ENCODE measurements at places on chromosomes 2 and 18.

DNA sequence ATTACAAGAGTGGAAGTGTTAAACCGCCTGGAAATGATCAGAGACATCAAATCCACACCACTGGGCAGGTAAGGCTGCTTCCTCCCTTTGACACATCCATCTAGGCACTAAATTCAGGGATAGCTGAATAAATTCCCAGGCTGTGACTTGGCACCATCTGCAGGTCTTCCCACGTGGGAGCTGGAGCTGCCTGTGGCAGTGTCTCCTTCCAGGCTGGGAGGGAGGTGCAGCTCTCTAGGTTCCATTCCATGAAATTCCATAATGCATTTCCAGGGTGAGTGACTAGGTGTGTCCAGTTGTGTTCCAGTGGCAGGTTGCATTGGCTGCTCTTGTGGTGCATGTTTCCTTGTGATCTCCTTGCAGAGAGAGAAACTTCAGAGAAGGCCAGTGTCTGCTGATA lies 188.9 kb upstream of the CXCR4 start:
- no peak for DNase-seq

- DNase-seq, result no peak
These were observed 2.1 kb upstream of the HES6 start for GRCh38 chr2:238241970-238242369.

GRCh38 chr2:101873543-101873942 lies 118.2 kb upstream of the IL1R2 start:
- DNase-seq, result no peak

- peak; percentile 63 for DNase-seq
These were observed 35.4 kb downstream of the MYL12B start for GRCh38 chr18:3297025-3297984.

DNA sequence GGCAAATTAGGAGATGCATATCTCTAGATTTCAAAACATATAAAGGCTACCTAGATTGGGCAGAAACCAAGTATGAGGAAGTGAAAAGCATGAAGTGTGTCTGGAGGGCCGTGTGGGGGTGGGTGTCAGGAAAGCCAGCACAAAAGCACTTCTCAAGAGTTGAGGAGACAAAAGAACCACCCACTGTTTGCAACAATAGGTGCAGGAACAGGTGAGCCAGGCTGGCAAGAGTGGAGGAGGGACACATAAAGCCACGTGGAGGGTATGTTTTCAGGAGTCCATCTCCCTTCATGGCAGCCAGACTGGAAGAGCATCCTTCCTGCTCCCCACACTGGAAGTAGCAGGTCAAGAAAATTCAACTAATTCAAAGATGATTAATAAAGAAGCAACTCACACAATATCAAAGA lies 96.4 kb downstream of the CERS6 start:
- no peak for DNase-seq

GRCh38 chr2:178529194-178529593 lies 48.9 kb downstream of the PLEKHA3 start:
- no peak for DNase-seq

- no peak for DNase-seq
These were observed 47.3 kb upstream of the SERPINE2 start for GRCh38 chr2:224086226-224086914.

DNA sequence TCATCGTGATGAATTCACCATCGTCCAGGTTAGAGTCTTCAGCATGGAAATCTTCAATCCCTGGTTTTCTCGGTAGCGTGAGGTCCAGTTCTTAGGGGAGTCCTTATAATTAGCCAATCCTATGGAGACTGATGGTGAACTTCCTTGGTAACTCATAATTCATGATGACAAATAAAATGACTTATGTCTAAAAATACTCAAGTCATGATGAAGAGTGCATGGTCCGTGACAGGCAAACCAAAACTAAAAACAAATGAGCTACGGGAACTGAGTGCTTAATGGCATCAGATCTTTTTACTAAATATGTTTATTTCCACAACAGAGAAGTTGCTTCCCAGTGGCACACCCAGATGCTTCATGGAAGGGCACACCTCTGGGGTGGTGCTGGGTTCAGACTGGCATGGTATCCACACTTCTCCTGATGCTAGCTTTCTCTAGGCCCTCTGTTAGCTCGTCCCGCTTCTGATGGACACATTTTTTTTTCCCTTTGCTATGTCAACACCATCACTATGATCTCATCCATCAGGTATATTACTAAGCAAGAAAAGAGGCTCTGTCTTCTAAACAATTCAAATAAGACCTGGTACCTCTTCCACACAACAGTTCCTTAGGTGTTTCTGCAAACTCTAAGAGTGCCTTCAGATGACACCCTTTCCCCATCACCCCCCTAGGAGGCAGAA lies 92.8 kb upstream of the NEDD4L start:
- no peak for DNase-seq

GRCh38 chr2:41644936-41645335 lies 402.9 kb upstream of the PKDCC start:
- no peak for DNase-seq

DNA sequence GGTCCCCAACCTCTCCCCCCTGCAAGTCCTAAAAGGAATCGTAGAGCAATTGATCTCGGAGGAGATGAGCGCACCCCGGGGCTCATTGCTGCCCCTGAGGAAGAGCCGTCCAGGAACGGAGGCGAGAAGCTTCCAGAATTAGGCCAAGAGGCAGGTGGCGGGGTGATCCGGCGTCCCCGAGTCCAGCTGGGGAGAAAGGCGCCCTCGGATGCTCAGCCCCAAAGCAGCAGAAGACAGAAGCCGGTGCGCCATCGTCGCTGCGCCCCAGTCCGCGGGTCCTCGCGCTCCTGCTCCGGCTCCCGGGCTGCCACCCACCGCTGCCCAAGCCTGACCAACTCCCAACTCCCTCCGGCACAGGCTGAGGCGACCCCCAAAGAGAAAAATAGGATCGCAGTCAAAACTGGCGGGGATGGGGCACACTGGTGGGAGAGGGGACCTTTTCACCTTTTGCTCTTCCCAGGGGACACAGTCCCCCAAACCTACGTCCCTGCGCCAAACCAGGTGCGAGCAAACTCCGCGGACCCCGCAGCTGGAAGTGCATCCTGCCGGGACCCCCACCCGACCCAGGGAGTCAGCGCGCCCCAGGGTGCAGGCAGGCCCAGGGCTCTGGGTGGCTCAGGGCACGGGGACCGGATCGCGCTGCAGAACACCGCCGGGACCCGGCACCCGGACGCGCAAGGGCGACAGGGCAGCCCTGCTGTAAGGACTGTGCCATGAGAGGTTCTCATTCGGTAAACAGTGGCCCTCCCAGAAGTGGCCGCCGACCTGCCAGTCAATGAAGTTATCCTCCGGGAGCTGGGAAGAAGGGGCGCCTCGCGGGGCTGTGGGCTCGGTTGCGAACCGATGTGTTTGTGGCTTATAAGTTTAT lies 8.4 kb upstream of the MEIS1 start:
- DNase-seq, result no peak

DNA sequence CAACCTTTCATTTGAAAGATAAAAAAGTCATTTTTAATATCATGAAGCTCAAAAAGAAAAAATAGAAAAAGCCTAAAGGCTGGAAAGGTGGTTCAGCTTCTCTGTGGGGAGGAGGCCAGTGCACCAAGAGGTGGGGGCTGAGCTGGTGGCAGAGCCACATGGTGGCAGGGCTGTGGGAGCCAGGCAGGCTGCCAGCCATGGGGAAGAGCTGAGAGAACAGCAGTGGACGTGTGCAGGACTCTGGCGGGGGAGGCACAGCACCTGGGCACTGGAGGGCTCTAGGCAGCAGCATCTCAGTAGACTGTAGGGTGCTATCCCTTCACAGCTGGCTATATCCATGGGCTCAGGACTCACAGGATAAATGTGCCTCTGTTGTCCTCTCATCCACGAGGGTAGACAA lies 47.8 kb downstream of the STK25 start:
- no peak for DNase-seq

DNA sequence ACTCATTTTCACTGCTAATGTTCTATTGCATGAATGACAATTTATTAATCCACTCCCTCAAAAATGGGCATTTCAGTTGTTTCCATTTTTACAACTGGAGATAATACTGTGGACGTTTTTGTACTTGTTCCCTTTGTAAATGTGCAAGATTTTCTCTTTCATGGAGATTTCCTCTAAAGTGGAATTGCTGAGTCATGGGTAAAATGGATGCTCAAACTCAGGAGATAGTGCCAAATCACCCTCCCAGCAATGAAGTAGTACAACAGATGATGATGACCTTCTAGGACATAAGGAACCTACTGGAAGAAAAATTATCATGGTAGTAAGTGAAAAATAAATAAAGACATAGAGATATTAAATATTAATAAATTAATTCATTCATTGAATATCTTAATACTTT lies 460.8 kb upstream of the CHST9 start:
- no peak for DNase-seq

DNA sequence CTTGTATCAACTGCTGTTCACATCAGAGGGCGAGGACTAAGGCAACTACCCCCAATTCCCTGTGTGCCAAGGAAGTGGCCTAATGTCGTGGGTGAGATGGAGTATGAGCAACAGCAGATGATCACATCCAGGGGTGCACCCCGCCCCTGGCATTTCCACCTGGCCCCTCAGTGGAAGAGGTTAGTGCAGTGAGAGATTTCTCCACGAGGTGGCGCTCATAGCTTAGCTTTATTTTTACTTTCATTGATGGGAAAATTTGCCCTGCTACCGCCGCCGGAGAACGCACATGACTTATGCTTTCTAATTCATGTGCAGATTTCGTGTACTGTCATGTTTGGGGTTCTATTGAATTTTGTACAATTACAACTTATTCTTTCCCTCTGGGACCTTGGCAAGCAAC lies 470.6 kb upstream of the MEX3C start:
- peak; percentile 42 for DNase-seq

DNA sequence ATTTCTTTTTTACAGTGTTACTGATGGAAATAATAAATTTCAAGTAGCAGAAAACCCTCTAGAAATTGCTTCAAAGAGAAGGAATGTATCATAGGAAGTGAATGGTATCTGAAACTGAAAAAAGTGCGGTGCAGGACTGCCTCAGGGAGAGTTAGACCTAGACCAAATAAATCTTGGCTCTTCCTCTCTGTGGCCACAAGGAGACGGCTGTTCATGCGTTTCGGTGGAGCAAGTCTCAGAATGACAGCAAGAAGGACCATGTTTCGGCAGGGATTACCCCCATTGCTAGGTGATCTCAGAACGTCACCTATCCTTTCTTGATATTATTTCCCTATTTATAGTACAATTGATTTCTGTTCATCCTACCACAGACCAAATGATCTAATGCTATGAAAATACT lies 522.3 kb downstream of the SOX11 start:
- no peak for DNase-seq

GRCh38 chr2:27298391-27299080 lies 9.7 kb downstream of the UCN start:
- no peak for DNase-seq

DNA sequence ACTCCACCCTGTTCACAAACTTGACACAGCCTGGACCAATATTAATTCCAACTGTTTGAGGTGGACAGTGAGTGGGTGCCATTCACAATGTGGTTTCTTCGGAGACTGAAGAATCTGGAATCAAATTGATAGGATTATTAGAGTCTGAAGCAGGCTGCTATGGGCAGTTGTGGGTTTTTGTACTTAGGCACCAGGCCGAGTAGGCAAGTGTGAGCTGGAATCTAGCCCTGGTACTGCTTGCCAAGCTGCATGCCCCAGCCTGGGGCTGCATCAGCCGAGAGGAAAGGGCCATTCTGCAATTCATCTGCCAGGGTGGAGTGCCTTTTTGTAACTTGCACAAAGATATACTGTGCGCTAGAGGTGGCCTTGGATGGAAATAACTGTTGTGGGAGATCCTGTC lies 654.7 kb upstream of the FANCL start:
- no peak for DNase-seq

GRCh38 chr18:3170441-3171161 lies 49.2 kb downstream of the MYOM1 start:
- DNase-seq, result no peak

DNA sequence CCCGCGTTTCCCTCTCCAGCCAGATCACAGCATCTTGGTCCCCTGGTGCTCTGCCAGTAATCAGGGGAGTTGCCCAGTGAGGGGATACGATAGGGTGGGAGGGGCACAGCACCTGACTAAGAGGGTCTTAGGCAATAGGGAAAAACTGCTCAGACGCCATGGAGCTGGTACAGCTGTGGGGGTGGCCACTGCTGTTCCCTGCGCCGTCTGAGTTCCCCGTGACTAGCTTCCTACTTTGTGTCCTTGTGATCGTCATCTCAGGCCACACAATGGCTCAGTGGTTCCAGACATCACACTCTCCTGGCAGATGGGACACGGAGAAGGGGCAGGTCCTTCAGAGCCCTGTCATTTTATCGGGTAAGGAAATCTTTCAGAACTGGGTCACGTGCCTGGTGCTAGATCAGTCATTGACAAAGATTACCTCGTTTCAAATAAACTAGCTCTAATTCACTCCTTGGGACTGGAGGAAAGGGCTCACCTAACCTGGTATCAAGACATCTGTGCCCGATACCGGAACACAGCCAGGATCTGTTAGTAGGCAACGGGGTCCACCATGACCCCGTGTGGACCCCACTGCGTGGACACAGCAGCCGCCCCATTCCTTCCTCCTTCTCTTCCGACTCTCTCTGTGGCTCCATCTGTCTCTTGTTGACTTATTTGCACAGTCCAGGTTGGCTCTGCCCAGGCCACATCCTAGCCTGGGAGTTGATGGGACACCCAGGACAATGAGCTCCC lies 101.6 kb downstream of the PTGR3 start:
- no peak for DNase-seq

- no peak for DNase-seq
These were observed 273.7 kb upstream of the PIK3C3 start for GRCh38 chr18:41681138-41681880.

DNA sequence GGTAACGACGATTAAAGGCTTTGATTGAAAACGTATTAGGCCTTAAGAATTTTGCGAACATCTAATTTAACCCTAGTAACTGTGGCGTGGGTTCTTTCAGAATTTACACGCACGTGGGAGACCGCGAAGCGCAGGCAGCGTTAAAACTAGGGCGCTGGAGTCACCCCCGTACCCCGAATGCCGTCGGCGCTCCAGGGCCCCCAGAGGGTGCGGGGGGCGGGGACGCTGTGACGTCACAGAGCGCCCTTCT lies 673 bp upstream of the SMCHD1 start:
- no peak for DNase-seq

DNA sequence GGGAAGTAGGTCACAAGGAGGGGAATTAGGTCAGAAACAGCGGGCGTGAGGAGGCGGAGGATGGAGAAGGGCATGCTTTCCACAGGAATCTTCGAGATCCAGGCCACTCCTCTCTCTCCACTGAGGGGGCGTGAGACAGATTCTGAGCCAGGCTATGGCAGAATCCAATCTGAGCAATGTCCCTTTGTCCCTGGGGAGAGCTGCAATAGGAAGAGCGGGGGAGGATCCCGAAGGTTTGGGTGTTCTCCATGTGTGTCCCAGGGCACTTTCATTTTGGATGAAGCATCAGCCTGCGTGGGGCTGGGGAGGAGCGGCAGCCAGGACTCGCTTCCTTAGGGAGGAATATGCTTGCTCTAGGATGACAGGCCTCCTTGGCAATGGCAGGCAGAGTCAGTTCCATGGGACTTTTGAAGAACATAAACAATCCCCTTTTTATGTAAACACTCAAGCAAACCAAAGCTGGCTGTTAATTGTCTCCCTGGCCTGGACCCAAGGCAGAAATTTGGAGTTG lies 84.0 kb downstream of the LIPG start:
- no peak for DNase-seq

GRCh38 chr2:45857867-45858520 lies 206.5 kb downstream of the PRKCE start:
- DNase-seq, result no peak

All from left renal cortex interstitium (tissue), 4 donors.